CD4-positive, alpha-beta T cell treated with Interleukin-4 for 4 hours (primary cell): ENCODE measurements at places on chromosomes 2 and 18.

DNA sequence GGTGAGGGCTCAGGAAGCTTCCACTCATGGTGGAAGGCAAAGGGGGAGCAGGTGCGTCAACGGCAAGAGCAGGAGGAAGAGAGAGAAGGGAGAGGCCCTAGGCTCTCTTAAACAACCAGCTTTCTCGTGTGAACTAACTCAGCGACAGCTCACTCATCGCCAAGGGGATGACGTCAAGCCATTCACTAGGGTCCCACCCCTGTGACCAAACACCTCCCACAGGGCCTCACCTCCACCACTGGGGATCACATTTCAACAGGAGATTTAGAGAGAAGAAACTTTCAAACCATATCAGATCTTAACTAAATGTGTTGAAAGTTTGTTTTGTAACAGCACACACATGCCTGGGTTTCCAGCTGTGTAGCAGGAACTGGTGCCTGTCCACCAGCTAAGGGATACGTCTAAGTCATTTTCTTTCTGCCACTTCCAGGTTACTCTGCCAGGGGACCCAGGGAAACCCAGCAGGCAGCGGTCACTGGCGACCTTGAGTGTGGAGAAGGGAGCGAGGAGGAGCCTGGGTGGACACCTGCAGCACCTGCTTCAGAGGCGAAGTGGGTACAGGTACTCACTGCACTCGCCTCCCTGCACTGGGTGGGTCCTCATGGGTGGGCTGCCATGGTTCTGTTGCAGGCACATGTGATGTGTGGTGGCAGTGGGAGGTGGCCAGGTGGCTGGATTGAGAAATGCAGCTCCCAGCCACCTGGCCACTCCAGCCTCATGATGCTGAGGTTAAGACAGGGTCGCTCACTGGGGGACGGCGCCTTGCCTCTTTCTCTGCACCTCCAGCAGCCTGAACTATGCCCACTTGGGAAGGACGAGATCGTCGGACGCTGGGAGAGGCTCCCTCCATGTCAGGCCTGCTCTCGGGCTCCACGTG, 8.4 kb upstream of the GPC1 start:
- no peak for DNase-seq

GRCh38 chr2:53505826-53506225, 261.8 kb upstream of the CHAC2 start:
- no peak for DNase-seq

DNA sequence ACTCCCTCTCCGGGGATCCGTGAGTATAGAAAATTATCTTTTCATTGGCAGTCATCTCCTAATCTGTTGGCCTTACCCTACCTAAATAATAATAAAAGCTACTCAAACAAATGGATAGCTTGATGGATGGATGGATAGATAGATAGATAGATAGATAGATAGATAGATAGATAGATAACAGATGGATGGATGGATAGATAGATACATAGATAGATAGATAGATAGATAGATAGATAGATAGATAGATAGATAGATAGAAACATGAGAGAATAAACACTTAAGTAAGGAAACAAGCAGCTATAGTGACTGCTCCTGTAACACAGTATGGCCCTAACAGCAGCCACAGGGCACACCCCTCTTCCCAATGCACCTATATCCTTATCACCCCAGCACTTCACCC, 35.1 kb downstream of the MRPL30 start:
- no peak for DNase-seq

- no peak for DNase-seq
Observed at GRCh38 chr2:149575277-149575676, 12.3 kb downstream of the MMADHC start.

DNA sequence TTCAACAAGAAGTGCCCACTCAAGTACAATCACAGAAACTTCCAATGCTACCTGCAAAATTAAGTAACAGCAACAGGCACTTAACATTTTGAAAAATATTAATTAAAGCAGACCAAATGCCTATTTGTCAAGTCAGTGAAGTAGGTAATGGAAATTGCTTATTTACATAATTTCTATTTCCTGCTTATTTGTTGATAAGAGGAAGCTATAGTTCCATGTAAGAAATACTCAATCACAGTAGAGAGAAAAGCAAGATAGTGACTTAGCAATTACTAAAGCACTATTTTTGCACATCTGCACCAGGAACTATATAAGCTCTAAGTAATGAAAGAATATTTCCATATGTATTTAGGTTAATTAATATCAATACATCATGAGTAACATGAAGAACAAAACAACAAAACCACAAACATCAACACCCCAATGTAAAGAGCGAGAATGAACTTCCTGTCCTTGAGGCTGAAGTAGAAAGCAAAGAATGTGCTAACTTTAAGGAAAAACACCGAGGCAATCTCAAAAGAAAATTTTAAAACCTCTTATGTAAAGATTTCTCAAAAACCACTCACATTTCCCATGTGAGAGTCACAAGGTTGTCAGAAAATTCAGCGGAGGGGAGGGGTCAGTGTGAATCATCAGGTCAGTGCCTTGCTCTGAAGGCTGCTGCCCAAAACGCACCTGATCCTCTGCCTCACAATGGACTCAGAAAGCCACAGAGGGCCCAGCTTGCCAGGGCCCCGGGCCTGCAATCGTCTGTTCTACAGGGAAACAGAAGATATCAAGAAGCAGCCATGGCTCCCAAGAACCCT, 12.5 kb downstream of the NPC1 start:
- DNase-seq: peak; percentile 78

GRCh38 chr2:241417626-241418025, 61.5 kb downstream of the FARP2 start:
- no peak for DNase-seq

DNA sequence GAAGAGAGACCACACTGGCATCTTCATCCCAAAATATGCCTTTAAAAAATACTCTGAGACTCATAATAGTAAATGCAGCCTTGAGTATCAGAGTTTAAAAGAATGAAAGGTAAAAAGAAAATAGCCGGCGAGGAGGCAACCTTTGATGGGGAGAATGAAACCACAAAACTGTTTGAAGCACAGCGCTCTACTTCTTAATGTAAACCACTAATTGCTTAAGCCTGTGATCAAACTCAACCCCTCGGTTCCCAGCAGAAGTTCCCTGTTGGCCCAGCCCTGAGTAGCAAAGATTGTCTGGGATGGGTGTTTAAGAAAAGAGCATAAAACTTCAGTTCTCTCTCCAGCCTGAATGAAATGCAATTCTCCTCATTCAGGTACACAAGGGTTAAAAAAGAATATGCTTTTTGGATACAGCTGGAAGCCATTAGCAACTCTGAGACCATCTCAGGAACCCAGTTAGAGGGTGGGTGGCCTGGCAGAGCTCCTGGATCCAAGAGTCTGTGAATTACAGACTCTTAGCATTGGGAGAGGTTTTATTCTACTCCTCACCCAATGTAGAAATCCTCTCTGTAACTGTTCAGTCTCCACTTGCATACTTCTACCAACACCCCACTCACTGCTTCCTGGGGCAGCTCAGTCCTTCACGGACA, 44.8 kb downstream of the VIT start:
- no peak for DNase-seq

DNA sequence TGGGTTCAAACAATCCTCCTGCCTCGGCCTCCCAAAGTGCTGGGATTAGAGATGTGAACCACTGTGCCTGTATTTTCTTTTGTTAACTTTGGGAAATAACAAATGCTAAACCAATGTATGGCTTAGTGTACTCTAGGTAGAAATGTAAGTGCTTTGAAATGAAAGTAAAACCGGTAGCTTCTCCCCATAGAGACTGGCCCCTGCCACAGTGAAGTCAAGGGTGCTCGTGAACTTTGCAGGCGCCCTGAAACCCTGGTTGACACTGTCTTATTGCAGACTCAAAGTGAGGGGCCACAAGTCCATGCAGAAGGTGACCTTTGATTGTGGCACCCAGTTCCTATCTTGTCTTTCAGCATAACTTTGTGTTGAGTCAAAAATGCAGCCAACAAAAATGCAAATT, 24.2 kb upstream of the MTCL1 start:
- no peak for DNase-seq

DNA sequence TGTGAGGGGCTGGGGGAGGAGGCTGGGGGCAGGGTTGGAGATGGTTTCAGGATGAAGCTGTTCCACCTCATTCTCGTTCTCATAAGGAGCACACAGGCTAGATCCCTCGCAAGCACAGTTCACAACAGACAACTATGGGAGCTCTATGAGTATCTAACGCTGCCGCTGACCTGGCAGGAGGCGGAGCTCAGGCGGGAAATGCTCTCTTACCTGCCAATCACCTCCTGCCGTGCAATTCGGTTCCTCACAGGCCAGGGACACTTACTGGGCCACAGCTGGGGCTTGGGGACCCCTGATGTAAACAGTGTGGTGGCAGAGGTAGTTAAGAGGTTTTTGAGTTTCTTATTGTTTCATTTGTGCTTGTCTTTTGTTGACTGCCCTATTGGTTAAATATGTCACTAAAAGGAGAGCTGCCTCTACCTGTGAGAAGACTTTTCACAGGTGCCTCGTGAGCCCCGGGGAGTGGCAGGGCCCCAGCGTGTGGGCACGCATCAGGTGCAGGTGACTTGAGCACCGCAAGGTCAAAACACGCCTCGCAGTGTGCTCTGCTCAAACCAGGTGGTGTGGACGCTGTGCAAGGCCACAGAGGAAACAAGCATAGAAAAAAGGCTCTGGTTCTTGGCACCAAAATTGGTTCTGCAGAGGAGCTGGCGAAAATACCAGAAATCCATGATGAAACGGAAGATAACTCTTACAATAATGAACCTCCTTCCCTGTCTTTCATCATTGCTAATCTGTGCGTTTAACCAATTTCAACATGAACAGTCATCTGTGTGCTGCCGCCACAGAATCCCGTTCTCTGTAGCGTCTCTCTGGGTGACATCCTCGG, 10.2 kb downstream of the MLPH start:
- DNase-seq: no peak

- DNase-seq: peak; percentile 18
Observed at GRCh38 chr2:74037379-74037860, 52.7 kb downstream of the TET3 start.
